Suppressor macrophage treated with lipopolysaccharide for 1 hour (primary cell): ENCODE measurements at places on chromosomes 1 and 21.

DNA sequence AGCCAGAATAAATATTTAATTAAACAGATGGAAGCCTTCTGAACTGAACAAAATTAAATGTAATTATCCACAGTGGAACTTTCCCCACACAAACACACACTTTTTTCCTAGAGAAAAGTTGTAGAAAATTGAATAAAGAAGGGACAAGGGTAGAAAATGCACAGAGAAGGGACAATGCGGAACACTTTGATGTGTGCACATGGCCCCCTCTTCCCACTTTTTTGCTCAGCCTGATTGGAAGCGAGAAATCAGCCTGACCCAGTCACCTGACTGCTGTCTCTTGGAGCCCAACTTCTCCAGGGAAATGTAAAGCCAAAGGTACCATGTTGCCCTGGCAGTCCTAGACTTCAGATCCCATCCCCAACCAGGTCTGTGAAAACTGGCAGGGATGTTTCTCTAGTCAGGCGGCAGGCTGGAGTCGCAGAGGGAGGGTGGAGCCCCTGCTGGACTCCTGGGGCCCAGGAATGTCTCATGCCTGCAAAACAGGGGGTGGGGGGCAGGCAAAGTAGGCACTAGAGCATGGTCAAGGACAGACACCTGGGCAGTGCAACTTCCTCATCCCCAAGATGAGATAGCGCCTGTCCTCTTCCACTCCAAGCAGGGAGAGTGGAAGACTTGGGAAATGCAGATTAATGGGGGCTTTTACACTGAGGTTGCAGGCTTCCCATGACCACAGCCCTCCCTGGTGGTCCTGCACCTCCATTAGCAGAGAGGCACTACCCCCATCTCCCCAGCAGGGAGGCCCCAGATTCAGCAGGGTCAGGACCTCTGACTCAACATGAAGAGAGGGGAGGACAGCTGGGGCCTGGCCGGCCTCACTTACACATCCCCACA, 2.8 kb downstream of the CERS2 start:
- DNase-seq: peak; percentile 39

DNA sequence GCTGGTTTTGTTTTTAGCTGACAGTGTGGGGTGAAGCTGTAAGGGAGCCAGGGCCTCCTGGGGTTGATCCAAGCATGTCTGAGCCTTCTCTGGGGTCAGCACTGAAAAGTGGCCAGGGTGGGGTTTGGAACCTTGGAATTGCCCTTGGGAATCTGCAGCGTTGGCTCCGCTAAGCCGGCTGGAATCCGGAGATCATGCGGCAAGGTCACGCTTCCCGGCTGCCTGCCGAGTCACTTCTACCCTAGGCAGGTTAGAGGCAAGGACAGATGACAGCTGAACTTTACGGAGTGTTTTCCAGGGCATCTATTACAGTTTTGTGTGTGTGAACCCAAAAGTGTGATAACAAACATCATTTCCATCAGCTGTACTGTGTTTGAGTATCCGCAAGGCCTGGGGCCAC, 17.1 kb downstream of the ABCG1 start:
- no peak for DNase-seq

DNA sequence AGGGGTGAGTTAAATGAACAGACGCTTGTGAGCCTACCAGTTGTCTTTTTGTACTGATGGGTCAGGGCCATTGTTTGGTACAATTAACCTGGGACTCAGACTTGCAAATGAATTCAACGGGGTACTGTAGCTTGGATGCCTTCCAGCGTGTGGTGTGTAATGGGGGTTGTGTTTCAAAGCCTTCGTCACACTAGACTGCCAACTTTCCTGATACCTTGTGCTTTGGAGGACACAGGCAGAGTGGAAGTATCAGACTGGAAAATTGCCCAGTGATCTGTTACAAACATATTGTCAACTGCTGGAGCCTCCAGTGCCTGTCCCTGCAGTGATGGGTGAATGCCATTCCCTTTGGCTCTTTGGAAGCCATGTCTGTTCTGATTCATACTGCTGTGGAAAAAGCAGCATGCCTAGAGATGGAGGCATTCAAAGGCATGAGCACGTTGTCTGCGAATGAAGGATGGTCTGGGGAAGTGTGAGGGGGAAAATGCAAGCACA, 384.5 kb downstream of the LMX1A start:
- DNase-seq: no peak

DNA sequence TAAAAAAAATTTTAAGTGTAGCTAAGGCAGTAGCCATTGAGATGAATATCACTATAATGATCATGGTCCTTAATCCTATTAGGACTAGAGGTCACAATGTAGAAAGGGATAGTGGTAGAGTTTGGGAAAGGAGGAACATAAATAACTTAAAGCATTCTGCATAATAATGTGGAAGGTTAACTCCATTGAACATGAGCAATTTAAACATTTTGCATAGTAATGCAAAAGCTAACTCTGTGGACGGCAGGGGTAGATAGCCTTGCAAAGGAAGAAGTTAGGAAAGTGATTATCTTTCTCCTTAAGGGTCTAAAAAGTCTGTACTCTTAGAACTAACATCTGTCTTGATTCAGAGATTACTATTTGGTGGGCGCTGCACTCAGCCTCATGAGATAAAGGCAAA, 39.0 kb upstream of the DENND1B start:
- no peak for DNase-seq

DNA sequence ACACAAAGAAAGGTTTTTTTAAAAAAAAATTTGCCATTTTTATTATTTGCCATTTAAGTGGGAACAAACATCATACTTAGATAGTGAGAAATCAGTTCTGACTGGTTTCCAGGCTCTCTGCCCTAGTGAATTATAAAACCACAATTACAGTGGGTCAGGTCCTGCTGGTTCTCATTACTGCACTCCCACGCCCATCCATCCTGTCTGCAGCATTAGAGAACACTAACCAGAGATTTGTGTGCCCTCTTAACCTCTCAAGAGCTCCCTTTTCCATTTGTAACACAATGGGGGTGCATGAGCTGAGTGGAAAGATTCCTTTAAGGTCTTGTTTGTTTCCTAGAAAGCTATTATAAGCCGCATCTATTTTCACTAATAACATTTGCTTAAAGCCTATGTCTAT, 489.3 kb downstream of the AMY1C start:
- DNase-seq: no peak
